ENCODE measurements at places on chromosomes 2 and 18.
A peak's percentile ranks its signal among the peaks of the same experiment; 100 is the strongest.

- DNase-seq: peak; percentile 7
Observed at GRCh38 chr18:24086082-24086481, 52.8 kb upstream of the CABYR start.

GRCh38 chr2:237244178-237244577 lies 158.5 kb downstream of the COPS8 start:
- DNase-seq: peak; percentile 29

DNA sequence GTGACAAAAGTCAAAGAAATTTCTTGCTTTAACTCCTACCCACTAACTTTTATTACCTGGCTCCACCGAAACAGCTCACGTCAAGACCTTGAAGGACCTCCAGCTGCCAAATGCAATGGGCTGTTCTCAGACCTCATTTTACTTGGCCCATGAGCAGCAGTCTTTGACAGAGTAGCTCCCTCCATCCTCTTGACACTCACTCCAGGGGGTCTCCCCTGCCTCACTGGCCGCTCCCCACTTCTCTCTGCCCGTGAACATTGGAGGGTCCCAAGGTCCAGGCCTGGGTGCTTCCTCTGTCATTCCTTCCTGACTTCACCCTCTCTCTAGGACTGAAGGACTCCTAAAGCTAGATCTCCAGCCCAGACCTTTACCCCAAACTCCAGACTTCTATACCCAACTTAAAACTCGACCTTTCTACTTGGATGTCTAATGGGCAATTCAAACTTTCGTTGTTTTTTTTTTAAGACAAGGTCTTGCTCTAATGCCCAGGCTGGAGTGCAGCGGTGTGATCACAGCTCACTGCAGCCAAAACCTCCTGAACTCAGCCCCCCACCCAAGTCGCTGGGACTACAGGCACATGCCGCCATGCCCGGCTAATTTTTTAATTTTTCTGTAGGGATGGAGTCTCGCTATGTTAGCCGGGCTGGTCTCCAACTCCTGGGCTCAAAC lies 92.9 kb upstream of the ST3GAL5 start:
- no peak for DNase-seq

GRCh38 chr2:239833269-239834109 lies 191.7 kb downstream of the NDUFA10 start:
- no peak for DNase-seq

- DNase-seq: no peak
Observed at GRCh38 chr2:96847586-96847985, 3.8 kb upstream of the ANKRD23 start.

GRCh38 chr2:102277202-102277700 lies 34.1 kb upstream of the IL1RL1 start:
- DNase-seq: no peak

DNA sequence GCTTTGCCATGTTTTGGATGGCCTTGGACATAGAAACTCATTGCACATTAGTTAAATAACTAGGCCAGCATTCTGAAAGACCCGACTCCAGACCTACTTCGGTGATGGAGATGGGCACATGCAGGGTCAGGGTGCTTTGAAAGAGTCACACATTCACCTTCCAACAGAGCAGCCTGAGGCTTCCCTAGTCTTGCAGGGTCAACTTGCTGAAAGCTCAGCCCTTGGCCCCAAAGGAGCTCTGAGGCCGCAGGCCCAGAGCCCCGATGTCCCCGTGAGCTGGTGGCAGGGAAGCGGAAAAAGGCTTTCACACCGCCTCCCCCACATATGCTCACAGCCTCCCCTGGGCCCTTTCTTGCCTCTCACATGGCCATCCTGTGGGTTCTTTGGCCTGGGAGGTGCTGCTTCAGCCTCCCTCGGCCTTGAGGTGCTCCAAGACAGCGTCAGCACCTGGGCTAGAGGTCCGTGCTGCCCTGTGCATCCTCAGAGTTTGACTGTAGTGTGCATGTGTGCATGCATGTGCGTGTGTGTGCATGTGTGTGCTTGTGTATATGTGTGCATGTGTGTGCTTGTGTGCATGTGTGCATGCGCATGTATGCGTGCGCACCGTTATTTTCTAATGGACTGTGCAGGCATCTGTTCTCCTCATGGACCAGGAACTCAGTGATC lies 21.6 kb downstream of the LDLRAD4 start:
- no peak for DNase-seq

DNA sequence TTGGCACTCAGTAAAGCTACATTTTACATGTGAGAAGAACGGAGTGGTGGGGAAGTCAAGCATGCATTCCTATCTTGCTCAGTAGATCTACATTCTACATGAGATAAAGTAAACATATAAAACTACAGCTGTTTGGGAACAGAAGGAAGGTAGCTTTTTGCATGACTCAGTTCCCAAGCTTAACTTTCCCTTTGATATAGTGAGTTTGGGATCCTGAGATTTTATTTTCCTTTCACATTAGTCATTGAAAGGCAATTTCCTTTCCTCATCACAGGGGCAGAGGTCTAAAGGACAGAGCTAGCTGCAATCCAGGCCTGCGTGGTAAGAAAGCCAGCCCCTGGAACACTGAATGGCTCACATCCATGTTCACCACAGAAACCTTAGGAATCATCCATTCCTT lies 257.2 kb downstream of the SRBD1 start:
- DNase-seq: no peak

DNA sequence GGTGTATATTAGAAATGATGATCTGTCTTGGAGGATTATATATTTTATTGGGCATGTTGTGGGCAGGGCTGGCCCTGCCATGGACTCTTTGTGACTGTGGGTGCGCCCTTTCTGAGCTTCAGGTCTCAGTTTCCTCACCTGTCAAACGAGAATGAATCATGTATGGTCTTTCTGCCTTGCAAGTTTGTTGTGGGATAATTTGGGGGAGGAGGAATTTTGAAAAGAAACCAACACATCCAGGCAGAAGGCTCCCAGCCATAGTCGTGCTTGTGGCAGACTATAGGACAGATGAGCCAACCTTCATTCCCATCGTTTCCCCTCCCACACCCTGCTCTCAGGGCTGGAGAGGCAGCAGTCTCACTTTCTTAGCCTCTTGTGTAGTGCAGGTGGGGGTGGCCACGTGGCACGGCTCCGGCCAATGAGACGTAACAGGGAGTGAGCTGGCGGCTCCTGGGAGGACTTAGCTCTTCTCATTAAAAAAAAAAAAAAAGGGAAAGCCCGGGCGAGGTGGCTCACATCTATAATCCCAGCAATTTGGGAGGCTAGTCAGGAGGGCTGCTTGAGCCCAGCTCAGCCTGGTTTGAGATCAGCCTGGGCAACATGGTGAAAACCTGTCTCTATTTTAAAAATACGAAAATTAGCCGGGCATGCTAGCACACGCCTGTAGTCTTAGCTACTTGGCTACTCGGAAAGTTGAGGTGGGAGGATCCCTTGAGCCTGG lies 63.1 kb downstream of the RHOB start:
- peak; percentile 79 for DNase-seq

- DNase-seq: no peak
Observed at GRCh38 chr2:15115776-15116175, 445.4 kb downstream of the NBAS start.

Measured in NCI-H1105 treated with DMSO at 0.1 percent for 48 hours (cell line).